Esophagus muscularis mucosa (tissue), 4 donors: ENCODE measurements at places on chromosomes 2 and 18.

GRCh38 chr18:9153256-9153655 lies 16.7 kb downstream of the ANKRD12 start:
- DNase-seq, result no peak

DNA sequence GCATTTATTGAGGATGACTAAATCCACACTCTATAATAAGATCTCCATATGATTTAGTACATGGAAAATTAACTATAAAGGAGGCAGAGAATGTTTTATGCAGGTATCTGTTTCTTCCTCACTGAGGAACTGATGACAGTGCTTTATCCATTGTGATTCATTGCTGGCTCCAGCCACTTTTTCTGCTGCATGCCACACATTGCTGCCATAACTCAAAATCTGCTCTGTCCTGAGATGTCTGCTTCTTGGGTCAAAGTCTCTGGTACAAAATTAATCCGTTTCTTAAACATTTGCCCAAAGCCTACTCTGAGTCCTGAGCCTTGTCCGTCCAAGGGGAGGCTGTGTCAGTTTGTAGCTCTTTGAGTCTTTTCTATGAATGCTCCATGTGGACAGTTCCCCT lies 15.5 kb upstream of the ARHGAP28 start:
- DNase-seq, result no peak

DNA sequence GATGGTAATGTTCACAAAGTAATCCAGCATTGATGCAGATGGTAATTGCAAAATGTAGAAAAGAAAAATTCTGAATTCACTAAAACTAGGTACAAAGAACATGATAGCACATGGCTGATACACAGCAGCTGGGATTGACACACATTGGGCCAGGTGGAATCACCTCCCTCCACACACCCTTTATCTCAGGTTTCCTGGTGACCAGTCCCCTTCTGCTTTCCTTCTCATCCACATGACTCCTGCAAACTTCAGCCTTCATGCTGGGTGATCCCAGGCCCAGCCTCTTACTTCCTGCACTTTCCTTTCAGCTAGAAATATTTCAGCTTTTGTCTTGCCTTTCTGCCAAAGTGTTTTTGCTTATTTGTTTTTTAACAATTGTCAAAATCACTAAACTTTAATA lies 246.9 kb downstream of the LNPK start:
- no peak for DNase-seq

GRCh38 chr2:11228692-11229091 lies 73.4 kb downstream of the SLC66A3 start:
- DNase-seq, result no peak

- DNase-seq, result no peak
Measured at GRCh38 chr2:218123986-218124385, 1.8 kb upstream of the CXCR2 start.

GRCh38 chr2:182980115-182980514 lies 58.1 kb downstream of the NCKAP1 start:
- DNase-seq, result no peak
